NCI-H2081 treated with DMSO at 0.1 percent for 48 hours (cell line): ENCODE measurements at places on chromosomes 6 and 20.

DNA sequence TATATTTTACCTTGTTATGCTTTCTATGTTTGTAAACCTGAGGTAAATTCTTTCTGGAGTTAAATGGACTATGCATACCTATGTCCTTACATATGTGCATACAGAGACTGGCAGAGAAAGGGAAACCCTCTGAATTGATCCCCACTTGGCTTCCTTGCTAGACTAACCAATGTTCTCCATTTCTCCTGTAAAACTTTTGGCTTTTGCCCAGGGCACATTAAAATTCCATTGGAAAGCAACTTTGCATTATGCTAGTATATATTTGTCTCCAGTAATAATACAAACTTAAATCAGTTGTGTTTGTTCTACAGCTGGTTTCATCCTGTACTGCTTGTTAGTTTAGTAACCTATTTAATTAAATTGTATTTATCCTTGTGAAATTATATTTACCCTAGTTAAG is 646.0 kb upstream of the MARCKS start:
- DNase-seq, result no peak

DNA sequence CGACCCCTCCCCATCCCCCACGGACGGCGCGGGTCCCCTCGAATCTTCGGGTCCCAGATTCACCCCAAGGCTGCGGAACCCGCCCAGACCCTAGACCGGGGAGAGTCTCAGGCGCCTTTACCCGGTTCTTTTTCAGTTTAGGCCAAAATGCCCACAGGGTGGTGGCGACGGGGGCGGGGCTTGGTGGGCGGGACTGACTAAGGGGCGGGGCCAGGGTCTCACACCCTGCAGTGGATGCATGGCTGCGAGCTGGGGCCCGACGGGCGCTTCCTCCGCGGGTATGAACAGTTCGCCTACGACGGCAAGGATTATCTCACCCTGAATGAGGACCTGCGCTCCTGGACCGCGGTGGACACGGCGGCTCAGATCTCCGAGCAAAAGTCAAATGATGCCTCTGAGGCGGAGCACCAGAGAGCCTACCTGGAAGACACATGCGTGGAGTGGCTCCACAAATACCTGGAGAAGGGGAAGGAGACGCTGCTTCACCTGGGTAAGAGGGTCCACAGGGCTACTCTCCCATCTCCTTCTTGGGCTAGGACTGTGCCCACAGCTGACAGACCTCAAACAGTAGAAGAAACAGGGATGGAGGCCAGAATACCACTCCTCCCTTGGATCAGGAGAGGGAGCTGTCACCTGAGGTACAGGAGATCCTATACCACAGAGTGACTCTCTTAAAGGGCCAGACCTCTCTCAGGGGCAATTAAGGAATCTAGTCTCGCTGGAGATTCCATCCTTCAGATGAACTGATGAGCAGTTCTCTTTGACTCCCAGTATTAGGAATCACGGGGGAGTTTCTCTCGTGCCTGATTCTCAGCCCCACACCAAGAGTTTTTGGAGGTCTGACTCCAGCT is 942 bp downstream of the HLA-E start:
- DNase-seq, result no peak

- DNase-seq, result no peak
Observed at GRCh38 chr6:10884245-10884972, 2.4 kb upstream of the SYCP2L start.

- no peak for DNase-seq
Observed at GRCh38 chr20:30286157-30286556, 971.3 kb upstream of the DEFB115 start.

GRCh38 chr6:37303891-37304503 is 46.1 kb upstream of the TMEM217 start:
- DNase-seq, result no peak

DNA sequence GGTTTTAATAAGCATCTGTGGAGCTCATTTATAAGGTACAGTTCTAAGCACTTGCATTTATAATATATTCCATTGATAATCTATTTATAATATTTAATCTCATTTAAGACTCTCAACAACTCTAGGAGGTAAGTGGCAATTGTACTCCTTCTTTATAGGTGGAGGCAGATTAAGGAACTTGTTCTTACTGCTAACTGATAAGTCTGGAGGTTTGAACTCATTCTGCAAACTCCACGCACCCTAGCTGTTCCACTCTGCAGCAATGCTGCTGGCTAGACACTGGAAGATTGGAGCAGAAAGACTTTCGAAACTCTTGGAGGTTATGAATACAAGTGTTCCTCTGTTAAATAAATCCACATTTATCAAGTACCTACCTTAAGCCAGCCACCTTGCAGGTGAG is 793 bp upstream of the HDAC2 start:
- DNase-seq, result no peak

GRCh38 chr6:46312654-46313053 is 141.9 kb upstream of the ENPP5 start:
- no peak for DNase-seq

GRCh38 chr6:164013480-164014208 is 599.1 kb downstream of the QKI start:
- DNase-seq, result no peak

DNA sequence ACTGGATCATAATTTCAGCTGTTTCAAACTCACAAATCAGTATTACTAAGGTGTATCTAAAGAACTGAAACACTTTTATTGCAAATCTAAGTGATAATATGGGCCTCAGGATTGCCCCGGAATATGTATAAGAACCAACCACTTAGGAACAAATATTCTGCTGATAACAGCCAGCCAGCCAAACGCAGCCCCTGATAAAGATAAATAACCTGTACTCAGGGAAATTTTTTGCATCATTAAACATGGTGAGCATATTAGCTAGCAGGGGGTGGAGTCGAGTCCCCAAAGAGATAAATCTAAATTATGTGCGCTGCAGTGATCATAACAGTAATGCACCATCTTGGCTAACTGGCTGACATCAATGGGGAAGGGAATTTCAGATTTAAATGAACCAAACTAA is 410.2 kb upstream of the MAP3K7 start:
- no peak for DNase-seq

GRCh38 chr6:2035826-2036709 is 209.3 kb downstream of the GMDS start:
- DNase-seq, result no peak

DNA sequence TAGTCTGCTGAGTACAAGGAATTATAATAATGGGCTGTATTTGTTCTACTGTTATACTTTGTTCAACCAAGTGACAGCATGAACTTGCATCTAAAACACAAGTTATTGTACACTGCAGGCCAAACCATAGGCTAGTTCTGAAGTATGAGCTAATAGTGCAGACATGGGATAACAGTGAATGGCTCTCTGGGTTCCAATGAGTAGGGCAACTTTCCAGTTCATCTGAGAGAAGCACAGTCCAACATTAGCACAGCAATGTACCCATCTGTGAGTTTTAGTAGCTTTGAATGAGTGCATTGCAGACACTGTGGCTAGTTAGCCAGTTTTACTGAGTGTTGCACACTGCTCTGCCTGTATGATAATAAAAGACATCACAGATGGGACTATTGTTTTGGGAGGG is 56.5 kb upstream of the FUT9 start:
- no peak for DNase-seq

GRCh38 chr20:51800872-51801121 is 1.5 kb downstream of the SALL4 start:
- no peak for DNase-seq

GRCh38 chr6:138278326-138278725 is 60.0 kb upstream of the PBOV1 start:
- no peak for DNase-seq

DNA sequence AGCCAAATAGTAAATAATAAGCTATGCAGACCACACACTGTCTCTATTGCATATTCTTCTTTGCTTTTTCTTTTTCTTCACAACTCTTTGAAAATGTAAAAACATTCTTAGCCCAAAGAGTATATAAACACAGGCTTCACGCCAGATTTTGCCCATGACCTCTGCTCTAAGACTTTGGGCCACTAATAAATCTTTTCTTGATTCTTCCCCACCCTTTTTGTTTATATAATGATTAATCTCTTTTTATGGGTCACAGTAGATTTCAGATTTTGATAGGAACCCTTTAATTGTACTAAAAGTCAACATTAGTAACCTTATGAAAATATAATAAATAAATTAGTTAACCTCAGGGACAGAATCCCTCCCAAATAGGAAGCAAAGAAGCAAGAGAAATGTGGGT is 15.8 kb upstream of the ENPP5 start:
- no peak for DNase-seq

GRCh38 chr6:52881996-52882841 is 27.3 kb downstream of the GSTA3 start:
- DNase-seq, result peak; percentile 22

- no peak for DNase-seq
Observed at GRCh38 chr6:129671442-129672340, 38.3 kb downstream of the ARHGAP18 start.

DNA sequence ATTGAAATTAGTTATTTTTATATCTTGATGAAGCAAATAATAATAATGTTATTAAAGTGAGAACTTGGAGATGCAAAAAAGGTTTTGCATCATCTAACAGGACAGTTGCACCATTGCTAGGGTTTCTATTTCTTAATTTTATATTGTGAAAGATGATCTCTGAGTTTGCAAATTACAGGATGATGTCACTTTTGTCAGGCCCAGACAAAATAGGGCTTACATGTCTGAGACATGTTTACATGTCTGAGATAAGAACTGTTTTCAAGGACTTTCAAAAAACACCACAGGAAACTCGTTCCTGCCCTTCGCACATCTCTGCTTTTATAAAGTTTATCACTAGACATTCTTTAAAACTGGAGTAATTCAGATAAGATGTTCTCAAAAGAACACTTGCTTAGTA is 1075.8 kb upstream of the MANEA start:
- no peak for DNase-seq

DNA sequence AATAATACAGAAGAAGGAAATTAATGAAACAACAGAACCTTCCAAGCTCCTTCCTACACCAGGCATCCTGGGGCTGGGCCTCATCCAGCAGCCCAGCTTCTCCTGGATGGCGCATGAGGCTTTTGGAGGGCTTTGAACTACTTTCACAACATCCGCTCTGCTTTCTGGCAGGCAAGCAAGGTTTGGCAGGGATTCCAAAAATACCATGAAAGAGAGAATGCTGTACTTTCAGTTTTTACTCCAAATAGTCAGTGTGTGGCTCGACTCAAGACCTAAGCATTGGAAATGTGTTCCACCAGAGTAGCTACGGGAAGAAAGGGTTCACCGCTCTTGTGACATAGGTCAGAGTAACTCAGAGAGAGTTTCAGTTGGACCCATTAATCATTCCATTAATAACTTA is 125.4 kb downstream of the OPRM1 start:
- no peak for DNase-seq

DNA sequence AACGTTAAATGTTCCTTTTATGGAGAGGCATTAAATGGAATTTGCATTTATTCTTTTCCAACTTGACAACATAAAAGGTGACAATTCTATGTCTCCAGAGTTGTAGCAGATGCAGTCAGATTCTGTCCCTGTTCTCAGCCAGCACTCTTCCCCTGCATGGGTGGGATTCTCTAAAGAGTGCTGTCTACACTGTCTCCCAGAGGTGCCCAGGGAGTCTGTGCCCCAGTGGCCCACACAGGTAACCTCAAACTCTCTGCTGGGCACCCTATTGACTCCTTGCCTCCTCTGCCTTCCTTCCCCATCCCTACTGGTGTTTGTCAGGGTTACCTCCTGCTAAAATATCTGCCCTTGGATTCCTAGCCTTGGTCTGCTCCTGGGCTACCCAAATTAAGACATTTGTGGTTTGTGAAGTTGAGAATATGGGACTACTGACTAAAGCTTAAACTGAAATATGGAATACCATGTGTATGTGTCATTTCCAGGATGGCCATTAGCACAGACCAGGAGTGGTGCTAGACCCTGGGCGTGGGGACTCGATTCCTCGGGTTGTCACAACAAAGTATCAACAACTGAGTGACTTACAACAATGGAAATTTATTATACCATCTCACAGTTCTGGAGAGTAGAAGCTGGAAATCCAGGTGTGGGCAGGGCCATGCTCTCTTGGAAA is 284.7 kb downstream of the CDH26 start:
- no peak for DNase-seq

- DNase-seq, result no peak
Observed at GRCh38 chr6:41652866-41653652, 14.8 kb downstream of the MDFI start.

DNA sequence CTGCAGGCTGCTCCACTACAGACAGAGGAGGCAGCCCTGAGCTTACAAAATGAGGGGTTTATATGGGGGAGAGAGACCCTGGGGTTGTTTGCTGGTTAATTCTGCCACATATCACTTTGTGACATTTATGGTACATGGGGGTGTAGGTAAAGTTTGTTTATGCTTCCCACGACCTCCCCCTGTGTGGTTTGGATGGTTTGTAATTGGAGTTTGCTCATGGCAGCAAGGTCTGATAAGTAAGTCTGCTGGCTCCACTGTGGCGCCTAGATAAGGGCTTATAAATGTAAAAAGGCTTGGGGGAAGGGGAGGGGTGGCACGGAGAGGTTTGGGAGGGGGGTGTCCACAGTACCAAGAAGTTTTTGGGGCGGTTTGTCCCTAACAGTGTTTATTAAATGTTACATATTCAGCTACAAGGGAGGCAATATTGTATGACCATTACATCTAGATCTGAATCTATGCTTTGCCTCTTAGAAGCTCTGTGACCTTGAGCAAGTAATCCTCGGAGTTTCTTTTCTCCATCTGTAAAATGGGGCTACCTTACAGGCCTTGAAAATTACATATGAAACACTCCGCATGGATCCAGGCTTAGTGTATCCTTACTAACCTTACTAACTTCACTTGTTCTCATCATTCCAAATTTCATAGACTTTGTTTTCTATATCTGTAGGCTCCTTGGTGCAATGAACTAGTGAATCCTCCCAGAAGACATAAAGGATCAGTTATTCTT is 204.8 kb upstream of the NOX3 start:
- DNase-seq, result no peak

DNA sequence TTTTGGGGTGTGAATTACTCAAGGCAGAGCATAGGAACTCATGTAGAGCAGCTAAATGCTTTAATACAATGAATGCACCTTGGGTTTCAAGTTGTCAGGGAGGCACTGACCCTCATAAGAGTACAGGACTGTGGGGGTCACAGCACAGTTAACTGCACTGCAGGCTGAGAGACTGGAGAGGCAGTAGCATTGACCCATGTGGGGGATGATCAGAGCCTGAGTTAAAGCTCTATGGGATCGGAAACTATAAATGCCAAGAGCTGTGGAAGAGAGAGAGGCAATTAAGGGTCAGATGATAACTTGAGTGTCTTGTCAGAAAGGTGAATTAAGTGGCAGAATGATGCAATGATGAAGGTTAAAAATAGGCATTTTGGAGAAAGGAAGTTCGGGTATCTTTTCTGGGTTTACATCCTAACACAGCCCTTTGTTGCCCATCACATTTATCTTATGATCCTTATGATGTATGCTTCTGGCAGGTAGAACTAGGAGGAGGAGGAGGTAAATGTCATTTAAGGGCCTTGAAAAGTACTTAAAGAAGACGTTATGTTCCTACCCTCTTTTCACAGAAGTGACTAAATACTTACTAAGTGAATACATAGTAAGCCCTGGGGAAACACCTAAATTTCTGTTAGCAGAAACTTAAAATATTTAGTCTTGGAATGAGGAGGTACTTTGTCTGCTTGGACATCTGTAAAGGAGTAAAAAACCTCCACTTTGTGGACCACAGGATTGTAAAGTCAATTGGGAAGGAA is 24.2 kb downstream of the LRRC1 start:
- DNase-seq, result no peak

GRCh38 chr6:109713097-109713496 is 22.0 kb downstream of the FIG4 start:
- no peak for DNase-seq

GRCh38 chr6:38142178-38142902 is 322.8 kb downstream of the ZFAND3 start:
- no peak for DNase-seq

- peak; percentile 21 for DNase-seq
Observed at GRCh38 chr6:79384845-79385244, 150.4 kb upstream of the HMGN3 start.

GRCh38 chr20:9281803-9282202 is 212.9 kb downstream of the PLCB4 start:
- DNase-seq, result no peak
